ENCODE measurements at places on chromosomes 2 and 18. TPM values are rescaled to one million over a fixed set of nuclear protein-coding genes. Genes with fewer than 3 reads are reported as not detected.

Gene MREG
- 16.5 TPM for polyA plus RNA-seq

Gene SERPINB5
- polyA plus RNA-seq, result not detected

Gene ACMSD
- 40.8 TPM for polyA plus RNA-seq

Gene CCDC74B
- polyA plus RNA-seq, result 14.7 TPM

Gene SLC14A1
- polyA plus RNA-seq, result 4.0 TPM

Gene ADCYAP1
- 0.22 TPM for polyA plus RNA-seq

Gene GRHL1
- 3.7 TPM for polyA plus RNA-seq

Gene CIB4
- not detected for polyA plus RNA-seq

Gene B3GNT7
- polyA plus RNA-seq, result 2.7 TPM

Gene CHRNG
- 2.0 TPM for polyA plus RNA-seq

Gene TXNL4A
- 82.1 TPM for polyA plus RNA-seq

Gene TMEM163
- polyA plus RNA-seq, result 2.4 TPM

Gene POTEI
- 0.11 TPM for polyA plus RNA-seq

Gene ANKRD62
- polyA plus RNA-seq, result not detected

Gene DYNAP
- not detected for polyA plus RNA-seq

Gene POTEF
- 0.10 TPM for polyA plus RNA-seq

Gene GPR148
- not detected for polyA plus RNA-seq

Gene SIX2
- 44.4 TPM for polyA plus RNA-seq

Gene FABP1
- polyA plus RNA-seq, result 25.2 TPM

Gene MYO5B
- polyA plus RNA-seq, result 28.4 TPM

Gene ARHGAP25
- polyA plus RNA-seq, result 5.2 TPM

Gene TNS1
- polyA plus RNA-seq, result 56.7 TPM

Gene DNAJC5G
- polyA plus RNA-seq, result 0.43 TPM

Gene AGFG1
- polyA plus RNA-seq, result 69.4 TPM

Gene CNGA3
- not detected for polyA plus RNA-seq

Gene SOX11
- 19.6 TPM for polyA plus RNA-seq

Gene SKA1
- polyA plus RNA-seq, result 6.0 TPM

Gene ZNF516
- polyA plus RNA-seq, result 46.0 TPM

Gene SLC19A3
- 10.4 TPM for polyA plus RNA-seq

Gene FBXO41
- polyA plus RNA-seq, result 3.5 TPM

Gene ALLC
- not detected for polyA plus RNA-seq

Gene FZD7
- polyA plus RNA-seq, result 98.9 TPM

Gene C18orf54
- 10.3 TPM for polyA plus RNA-seq

Gene TUBA4B
- polyA plus RNA-seq, result 0.49 TPM

Gene PLEK
- 3.5 TPM for polyA plus RNA-seq

Gene IL36B
- not detected for polyA plus RNA-seq
